Neural progenitor cell (in vitro differentiated cells): ENCODE measurements at places on chromosomes 6 and 20. TPM values are rescaled to one million over a fixed set of nuclear protein-coding genes. Genes with fewer than 3 reads are reported as not detected.

DNA sequence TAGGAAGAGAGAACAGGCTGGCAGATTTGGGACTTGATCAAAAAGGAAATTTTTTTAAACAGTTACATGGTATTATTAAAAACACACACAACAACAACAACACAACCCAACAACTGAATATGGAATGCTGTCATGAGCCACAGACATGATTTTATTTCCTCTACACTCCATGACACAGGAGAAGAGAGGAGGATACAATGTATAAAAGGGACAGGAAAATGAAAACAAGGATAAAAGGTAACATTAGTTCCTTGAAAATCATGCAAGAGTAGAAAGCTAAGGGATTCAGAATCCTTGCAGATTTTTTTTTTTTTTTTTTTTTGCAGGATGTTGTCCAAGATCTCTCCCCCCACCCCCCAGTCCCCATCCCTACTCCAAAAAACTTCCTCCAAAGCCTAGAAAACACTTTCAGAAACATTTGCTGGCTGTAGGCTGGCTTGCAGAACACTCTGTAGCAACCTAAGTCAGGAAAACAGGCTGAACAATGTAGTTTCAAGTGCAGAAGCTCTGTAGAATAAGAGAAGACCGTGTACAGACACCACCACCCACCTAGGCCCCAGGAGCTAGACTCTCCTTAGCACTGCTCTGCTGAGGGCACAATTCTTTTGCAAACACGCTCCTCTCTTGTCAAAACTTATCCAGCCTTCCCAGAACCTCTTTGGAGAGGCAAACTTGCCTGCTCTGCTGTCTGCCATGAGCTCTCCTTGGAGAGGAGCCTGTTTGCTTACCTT, 845 bp downstream of the ZMYND8 start:
- H3K4me3 ChIP-seq = peak overlapping the region; percentile 44
- H3K27ac ChIP-seq = peak overlapping the region; percentile 98
- H3K27me3 ChIP-seq = no peaks in the 10 kb centered on the region
- peaks cover 98% of the 10 kb centered on the region for H3K4me1 ChIP-seq
- H3K36me3 ChIP-seq = no peaks in the 10 kb centered on the region

Gene CRISP3
- not detected in 2 replicates for total RNA-seq

- H3K4me1 ChIP-seq = peaks cover 13% of the 10 kb centered on the region
- no peaks in the 10 kb centered on the region for H3K27me3 ChIP-seq
- no peak for DNase-seq
- no peak overlapping the region for H3K4me3 ChIP-seq
- no peaks in the 10 kb centered on the region for H3K36me3 ChIP-seq
Observed at GRCh38 chr6:11772109-11772825, 6.3 kb downstream of the ADTRP start.

GRCh38 chr6:26215585-26216358, 128.5 kb downstream of the HFE start:
- H3K27ac ChIP-seq = peak overlapping the region; percentile 11
- no peaks in the 10 kb centered on the region for H3K27me3 ChIP-seq
- DNase-seq = peak; percentile 47

- no peaks in the 10 kb centered on the region for H3K36me3 ChIP-seq
- peaks cover 5% of the 10 kb centered on the region for H3K4me1 ChIP-seq
- no peak overlapping the region for H3K27ac ChIP-seq
- DNase-seq = no peak
- no peak overlapping the region for H3K4me3 ChIP-seq
- no peaks in the 10 kb centered on the region for H3K27me3 ChIP-seq
Observed at GRCh38 chr6:2434116-2434515, 188.7 kb upstream of the GMDS start.

Gene CYP24A1
- total RNA-seq = not detected in 2 replicates

- H3K27me3 ChIP-seq = no peaks in the 10 kb centered on the region
- H3K27ac ChIP-seq = no peak overlapping the region
- no peaks in the 10 kb centered on the region for H3K36me3 ChIP-seq
- H3K4me1 ChIP-seq = no peaks in the 10 kb centered on the region
Observed at GRCh38 chr6:119476554-119476953, 127.0 kb upstream of the MAN1A1 start.

GRCh38 chr20:62728028-62728780, 19.6 kb downstream of the NTSR1 start:
- no peaks in the 10 kb centered on the region for H3K27me3 ChIP-seq
- no peak overlapping the region for H3K4me3 ChIP-seq
- DNase-seq = no peak
- H3K27ac ChIP-seq = no peak overlapping the region
- no peaks in the 10 kb centered on the region for H3K4me1 ChIP-seq
- no peaks in the 10 kb centered on the region for H3K36me3 ChIP-seq

Gene SIRPB2
- total RNA-seq = not detected in 2 replicates

Gene DAAM2
- 2.1 and 3.2 TPM in 2 replicates for total RNA-seq

- H3K4me3 ChIP-seq = no peak overlapping the region
- H3K27me3 ChIP-seq = peaks cover 27% of the 10 kb centered on the region
- no peak for DNase-seq
- no peak overlapping the region for H3K27ac ChIP-seq
- no peaks in the 10 kb centered on the region for H3K4me1 ChIP-seq
- no peaks in the 10 kb centered on the region for H3K36me3 ChIP-seq
Observed at GRCh38 chr20:43238266-43238665, 48.6 kb upstream of the PTPRT start.

DNA sequence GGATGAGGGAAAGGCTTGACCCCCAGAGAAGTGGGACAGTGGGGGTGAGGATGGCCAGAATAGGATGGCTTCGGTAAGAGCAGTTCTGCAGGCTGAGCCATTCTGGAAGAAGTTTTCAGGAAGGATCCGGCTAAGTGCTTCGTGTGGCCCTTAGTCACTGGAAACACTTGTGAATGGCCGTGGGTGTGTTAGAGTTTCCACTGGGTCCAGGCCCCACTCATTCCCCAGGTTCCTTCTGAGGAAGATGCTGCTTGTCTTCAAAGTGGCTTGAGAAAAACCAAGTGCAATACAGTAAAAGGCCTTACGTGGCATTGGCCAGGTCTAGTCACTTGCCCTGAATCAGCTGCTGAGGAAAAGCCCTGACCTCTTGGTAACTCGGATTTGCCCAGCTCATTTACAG, 27.9 kb downstream of the MANBAL start:
- peaks cover 43% of the 10 kb centered on the region for H3K4me1 ChIP-seq
- H3K36me3 ChIP-seq = no peaks in the 10 kb centered on the region
- H3K4me3 ChIP-seq = no peak overlapping the region
- H3K27me3 ChIP-seq = no peaks in the 10 kb centered on the region
- H3K27ac ChIP-seq = peak overlapping the region; percentile 84

Gene MC3R
- total RNA-seq = not detected in 2 replicates

DNA sequence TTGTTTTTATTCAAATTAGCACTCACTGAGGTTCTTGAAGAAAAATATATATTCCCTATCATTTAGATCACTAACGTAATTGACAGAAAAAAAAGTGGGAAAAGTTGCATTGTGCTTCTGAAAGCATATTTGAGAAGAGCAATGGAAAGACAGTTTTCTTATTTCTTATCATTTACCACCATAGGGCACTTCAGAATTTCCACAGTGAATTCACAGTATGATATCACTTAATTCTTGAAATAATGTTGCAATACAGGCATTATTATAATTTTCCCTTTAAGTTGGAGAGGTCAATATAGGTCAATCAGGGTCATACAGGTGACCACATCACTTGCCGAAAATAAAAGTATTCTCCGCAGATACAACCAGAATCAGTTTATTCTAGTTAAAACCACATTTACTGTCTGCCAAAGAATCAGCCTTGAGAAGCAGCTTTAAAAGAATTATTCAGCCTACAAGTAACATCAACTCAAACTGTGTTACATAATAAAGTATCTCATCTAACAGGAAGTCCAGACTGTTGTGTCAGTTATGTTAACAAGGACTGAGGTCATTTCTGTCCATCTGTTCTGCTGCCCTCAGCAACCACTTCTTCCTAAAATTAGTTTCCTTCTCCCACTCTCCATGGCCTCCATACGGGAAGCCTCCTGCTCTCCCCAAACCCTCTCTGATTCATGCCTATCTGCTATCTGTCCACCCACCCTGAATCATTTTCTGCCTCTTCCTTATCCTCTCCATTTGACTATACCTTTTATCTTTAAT, 121.2 kb downstream of the SIM1 start:
- H3K27me3 ChIP-seq = no peaks in the 10 kb centered on the region
- no peak for DNase-seq
- H3K4me3 ChIP-seq = no peak overlapping the region
- no peaks in the 10 kb centered on the region for H3K36me3 ChIP-seq

DNA sequence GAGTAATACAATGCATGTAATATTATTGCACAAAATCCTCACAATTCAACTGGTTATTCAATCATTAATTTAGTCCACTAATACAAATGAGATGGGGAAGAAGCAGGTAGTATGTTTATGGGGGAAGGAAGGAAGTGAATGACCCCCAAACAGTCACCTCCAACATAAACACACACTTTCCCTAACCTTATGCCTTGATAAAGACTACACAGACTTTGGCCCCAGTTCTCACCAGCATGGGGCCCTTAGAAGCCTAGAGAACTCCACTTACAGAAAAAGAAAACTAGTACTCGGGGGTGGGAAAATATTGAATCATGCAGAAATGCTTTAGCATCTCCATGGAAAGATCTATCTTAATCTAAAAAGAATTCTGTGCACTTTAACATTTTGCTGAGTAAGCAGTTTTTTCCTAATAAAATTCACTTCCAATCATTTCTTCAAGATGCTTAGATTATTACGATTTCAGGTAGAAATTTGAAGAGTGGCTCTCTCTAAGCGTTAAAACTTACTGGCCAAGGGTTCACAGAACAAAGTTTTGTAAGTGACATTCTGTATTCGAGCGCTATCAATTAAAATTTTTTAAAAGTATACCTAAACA, 18.8 kb downstream of the ARHGAP18 start:
- no peak overlapping the region for H3K4me3 ChIP-seq
- no peaks in the 10 kb centered on the region for H3K27me3 ChIP-seq
- no peaks in the 10 kb centered on the region for H3K36me3 ChIP-seq
- no peak overlapping the region for H3K27ac ChIP-seq
- peaks cover 15% of the 10 kb centered on the region for H3K4me1 ChIP-seq

GRCh38 chr20:1897541-1897940, 2.3 kb downstream of the SIRPA start:
- peaks cover 36% of the 10 kb centered on the region for H3K27me3 ChIP-seq
- H3K27ac ChIP-seq = no peak overlapping the region
- no peak overlapping the region for H3K4me3 ChIP-seq
- H3K36me3 ChIP-seq = no peaks in the 10 kb centered on the region
- H3K4me1 ChIP-seq = peaks cover 23% of the 10 kb centered on the region
- DNase-seq = no peak

- H3K4me3 ChIP-seq = peak overlapping the region; percentile 86
- H3K36me3 ChIP-seq = no peaks in the 10 kb centered on the region
- DNase-seq = no peak
- no peaks in the 10 kb centered on the region for H3K4me1 ChIP-seq
Observed at GRCh38 chr6:154994836-154995253, 270 bp upstream of the TIAM2 start.

Gene RAET1G
- not detected in 2 replicates for total RNA-seq

Gene ABHD16A
- total RNA-seq = 21.3 and 45.0 TPM in 2 replicates

DNA sequence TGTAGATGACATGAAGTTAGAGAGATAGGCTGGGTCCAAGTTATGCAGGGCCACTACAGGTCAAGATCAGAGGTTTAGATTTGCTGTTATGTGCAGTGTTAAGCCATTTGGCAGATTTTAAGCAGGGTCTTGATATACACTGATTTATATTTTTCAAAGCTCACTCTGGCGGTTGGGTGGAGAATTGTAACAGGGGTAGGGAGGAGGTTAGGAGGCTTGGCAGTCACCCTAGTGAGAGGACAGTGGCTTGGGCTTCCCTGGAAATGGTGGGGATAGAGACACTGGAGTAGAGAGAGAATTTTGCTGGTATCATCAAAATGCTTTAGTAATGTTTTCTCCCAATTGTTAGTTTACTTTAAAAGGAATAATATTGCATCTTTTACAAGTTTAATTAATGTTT, 149.5 kb upstream of the SUPT3H start:
- H3K27ac ChIP-seq = no peak overlapping the region
- no peaks in the 10 kb centered on the region for H3K27me3 ChIP-seq
- no peaks in the 10 kb centered on the region for H3K36me3 ChIP-seq
- no peak for DNase-seq

DNA sequence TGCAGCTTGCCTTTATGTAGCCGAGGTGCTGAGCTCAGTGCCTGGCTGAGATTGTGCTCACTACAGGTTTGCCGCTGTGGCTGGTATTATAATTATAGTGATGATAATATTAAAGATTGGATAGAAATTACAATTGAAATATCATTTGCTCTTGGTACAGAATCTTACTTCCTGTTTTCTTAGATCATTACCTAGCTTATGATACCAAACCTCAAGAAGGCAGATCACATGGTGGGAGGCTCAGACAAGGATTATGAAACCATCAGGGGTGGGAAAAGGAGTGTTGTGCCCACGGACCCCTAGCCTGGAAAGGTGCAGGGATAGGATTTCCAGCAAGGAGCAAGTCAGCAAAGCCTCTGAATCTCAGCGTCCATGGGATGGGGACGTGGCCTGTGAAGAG, 70.6 kb downstream of the IGF2R start:
- no peaks in the 10 kb centered on the region for H3K36me3 ChIP-seq
- no peak overlapping the region for H3K4me3 ChIP-seq
- no peaks in the 10 kb centered on the region for H3K4me1 ChIP-seq
- H3K27me3 ChIP-seq = no peaks in the 10 kb centered on the region
- no peak overlapping the region for H3K27ac ChIP-seq

Gene TAGAP
- total RNA-seq = not detected in 2 replicates
